ENCODE measurements at places on chromosomes 16 and 17.

GRCh38 chr17:63446753-63447470 is 806 bp upstream of the CYB561 start:
- DNase-seq: peak; percentile 41

DNA sequence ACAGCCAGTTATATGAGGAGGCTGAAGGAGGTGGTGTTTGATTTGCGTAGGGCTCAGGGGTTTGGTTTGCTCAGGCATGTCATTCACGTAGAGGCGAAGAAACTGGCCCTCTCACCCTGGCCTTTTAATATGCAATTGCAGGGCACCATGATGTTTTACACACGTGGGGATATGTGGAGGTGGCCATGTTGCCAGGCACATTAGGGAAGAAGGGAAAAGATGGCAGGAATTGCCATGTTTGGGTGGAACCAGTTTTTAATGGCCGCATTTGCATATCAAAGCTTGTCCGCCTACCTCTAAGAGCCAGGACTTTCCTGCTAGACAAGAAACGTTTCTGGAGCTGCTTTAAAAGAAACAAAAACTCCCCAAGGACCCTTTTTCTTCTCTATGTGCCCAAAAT is 1483.7 kb upstream of the GOT2 start:
- DNase-seq: no peak

- no peak for DNase-seq
Observed at GRCh38 chr16:54720259-54720658, 210.4 kb upstream of the IRX5 start.

GRCh38 chr16:17936766-17937402 is 399.7 kb downstream of the NPIPA8 start:
- DNase-seq: no peak

- DNase-seq: no peak
Observed at GRCh38 chr17:83186751-83187421, 107.5 kb downstream of the METRNL start.

DNA sequence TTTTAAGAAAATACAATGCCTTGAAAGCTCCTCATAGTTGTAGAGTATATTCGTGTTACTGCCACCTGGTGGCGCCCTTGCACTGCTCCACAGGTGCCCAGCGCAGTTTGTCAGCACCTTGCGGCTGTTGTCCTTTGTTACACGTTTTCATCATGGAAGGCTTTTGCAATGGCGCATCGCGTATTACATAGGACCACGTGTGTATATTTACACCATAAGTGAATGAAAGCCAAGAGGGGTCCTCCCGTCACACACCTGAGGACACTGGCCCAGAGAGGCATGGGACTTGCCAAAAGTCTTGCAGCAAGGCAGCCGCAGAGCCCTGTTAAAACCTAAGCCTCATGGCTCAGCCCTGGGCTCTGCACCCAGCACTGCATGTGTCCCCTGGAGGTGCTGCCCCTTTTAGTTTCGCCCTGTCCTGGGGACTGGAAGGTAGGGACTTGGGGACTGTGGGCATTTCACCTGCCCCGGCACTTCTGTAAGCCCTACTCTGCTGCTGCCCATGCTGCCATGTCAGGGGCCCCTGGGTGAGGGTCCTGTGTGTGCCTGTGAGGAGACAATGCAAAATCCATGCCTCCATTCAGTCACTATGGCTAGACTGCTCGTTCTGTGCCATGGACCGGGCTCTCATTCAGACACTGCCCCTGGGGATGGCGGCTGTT is 24.3 kb downstream of the POLR3E start:
- DNase-seq: peak; percentile 67

GRCh38 chr16:75342308-75342811 is 90.9 kb upstream of the BCAR1 start:
- DNase-seq: no peak

GRCh38 chr17:39738983-39739884 is 1.5 kb downstream of the GRB7 start:
- DNase-seq: no peak

GRCh38 chr16:70685061-70685937 is 554 bp downstream of the MTSS2 start:
- no peak for DNase-seq

DNA sequence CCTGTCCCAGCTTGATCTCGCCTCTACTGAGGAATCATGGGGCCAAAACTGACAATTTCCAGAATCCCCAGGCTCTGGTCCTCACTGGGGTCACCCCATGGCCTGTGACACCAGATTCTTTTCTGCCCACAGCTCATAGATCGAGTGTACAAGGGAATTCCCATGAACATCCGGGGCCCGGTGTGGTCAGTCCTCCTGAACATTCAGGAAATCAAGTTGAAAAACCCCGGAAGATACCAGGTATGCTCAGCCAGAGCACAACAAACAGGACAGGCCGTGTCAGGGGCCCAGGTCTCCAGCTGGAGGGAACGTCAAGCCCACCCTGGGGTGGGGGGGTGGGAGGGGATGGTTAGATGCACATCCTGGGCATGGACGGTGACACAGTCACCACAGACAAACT is 17.5 kb downstream of the USP6 start:
- no peak for DNase-seq

DNA sequence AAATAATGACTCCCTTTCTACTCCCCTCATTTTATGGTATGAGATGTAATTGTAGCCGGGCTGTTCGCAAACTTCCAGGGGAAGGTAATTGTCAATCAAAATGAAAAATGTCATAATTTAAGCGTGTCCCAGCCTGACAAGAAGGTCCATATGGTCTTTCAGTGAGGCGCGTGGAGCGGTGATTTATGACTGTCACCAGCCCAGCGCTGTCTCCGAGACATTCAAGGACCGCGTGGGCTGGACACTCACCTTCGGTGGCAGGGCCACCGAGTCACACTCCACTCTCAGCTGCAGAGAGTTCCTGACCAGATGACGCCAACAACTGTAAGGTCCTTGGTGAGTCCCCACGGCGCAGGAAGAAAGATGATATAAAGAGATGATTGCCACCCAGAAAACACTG is 157.7 kb upstream of the TNRC6C start:
- DNase-seq: no peak

- no peak for DNase-seq
Observed at GRCh38 chr16:48087639-48088038, 68.2 kb downstream of the ABCC12 start.

DNA sequence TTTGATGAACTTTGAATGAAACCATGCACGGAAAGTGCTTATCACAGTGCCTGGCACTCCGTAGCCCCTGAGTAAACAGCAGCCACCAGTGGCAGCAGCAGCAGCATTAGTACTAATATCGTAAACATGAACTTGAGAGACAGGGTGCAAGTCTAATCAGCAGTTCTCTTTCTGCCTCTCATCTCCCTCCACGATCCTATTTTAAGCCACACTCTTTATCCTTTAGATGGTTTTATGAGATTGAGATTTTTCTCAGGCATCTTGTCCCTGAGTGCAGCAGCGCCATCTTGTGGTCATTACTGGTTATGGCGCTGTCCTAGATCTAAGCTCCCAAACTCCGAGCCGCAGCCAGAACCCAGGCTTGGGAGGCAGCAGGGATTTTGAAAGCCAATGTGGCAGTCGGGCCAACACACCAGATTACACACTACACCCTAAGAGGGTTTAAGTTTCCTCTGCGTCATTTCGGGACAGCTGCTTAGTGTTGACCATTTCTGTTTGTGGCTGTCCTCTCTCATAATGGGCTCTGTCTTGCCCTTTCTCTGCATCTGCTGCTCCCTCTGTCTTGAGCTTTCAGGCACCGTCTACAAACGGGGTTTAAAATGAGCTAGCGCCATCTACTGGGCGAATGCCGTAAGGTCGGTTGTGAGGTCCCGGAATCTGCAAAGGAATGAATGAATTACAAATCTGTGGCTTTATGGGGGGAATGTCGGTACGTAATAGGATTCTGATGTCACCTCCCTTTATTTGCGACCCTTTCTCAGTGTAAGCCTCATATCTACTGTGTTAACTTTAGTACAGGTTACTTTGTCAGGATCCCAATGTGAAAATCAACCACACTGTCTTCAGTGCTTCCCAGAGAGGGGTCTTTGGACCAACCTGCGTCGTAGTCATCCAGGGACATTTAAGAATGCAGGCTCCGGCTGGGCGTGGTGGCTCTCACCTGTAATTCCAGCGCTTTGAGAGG is 64.5 kb downstream of the CYLD start:
- DNase-seq: peak; percentile 80

DNA sequence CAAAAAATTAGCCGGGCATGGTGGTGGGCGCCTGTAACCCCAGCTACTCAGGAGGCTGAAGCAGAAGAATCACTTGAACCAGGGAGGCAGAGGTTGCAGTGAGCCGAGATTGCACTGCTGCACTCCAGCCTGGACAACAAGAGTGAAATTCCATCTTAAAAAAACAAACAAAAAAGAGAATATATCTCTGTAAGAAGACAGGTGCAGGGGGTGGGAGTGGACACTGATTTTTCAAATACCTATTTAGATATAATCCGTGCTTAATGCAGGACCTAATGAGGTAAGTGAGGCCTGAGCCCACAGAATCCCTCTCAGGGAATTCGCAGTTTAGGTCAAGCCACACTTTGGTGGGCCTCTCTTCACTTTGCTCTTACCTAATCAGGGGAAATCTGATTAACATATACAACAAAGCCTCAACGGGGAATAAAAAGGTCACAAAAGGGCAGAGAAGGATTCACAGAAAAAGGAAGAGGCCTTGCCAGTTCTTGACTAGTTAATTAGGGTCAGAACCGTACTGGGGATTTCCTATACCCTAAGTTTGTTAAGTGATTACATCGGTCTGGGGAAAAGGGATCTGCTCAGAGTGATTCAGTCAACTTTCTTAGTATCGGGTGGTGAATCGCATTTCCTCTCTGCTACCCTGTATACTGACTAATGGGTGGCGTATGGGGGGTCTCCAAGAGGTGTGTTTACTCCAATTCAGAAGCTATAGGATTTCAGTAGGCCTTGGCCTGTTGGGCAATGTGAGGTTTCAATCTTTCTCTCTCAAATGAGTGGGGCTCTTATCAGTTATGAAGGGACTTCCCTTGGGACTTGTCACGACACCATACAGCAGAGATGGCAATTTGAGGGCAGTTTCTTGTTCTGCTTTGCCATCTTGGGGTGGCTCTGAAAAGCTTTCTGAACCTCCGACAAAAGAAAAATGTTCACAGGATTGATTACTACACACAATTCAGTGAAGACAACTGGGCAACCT is 1.9 kb upstream of the NFAT5 start:
- peak; percentile 37 for DNase-seq

DNA sequence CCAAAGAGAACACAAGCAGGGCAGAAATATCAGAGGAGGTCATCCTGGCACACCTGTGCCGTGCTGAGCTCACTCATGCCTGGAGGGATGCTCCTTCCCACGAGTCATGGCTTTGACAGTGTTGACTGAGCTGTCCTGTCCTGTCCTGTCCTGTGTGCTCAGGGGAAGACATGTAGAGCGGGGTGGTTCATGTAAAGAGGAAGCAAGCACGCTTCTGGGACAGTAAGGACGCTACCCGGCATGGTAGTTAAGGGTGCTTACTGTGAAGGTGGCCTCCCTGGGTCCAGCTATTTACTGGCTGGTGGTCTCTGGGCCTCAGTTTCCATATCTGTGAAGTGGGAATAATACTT is 398 bp downstream of the LGALS9 start:
- no peak for DNase-seq

DNA sequence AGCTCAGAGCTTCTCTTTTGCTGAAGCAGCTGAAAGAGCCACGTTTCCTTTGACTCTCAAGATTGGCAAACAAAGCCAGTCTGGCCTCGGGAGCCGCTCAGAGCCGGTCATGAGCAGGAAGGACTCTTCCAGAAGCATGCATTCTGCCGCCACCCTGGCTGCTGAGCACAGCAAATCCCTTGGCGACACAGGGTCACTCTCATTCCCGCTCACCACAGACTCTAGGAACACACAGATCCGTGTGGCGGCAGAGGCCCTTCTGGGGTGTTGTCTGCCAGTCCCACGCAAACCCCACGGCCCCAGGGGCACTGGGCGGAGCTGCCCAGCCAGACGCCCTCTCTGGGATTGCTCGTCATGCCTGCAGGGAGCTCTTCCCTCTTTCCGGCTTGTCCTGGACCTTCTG is 157.0 kb downstream of the C16orf95 start:
- no peak for DNase-seq

GRCh38 chr16:52398491-52398960 is 148.4 kb downstream of the TOX3 start:
- no peak for DNase-seq

GRCh38 chr17:81222620-81222905 is 202 bp downstream of the CEP131 start:
- no peak for DNase-seq

GRCh38 chr17:50174444-50174843 is 8.6 kb downstream of the SGCA start:
- no peak for DNase-seq

GRCh38 chr16:51565184-51565583 is 414.1 kb upstream of the SALL1 start:
- DNase-seq: no peak

GRCh38 chr16:66562409-66562808 is 3.8 kb upstream of the CMTM1 start:
- no peak for DNase-seq

DNA sequence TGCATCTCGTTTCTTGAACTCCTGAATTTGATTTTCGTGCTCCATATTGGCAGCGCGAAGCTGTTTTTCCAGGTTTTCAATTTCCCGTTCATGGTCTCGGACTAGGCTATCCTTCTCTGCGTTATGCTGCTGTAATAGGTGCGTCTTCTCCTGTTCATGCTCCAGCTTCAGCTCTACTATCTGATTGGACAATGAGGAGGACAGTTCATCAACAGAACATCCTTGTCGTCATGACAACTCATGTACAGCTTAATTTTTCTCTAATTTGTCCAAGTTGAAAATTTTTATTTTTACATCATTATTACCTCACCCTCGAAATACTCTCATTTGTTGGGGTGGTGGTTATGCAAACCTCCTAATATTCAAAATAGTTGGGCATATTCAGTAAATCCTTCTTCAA is 289.8 kb downstream of the CEP112 start:
- DNase-seq: no peak

- peak; percentile 56 for DNase-seq
Observed at GRCh38 chr16:48318630-48319029, 66.6 kb downstream of the SIAH1 start.

DNA sequence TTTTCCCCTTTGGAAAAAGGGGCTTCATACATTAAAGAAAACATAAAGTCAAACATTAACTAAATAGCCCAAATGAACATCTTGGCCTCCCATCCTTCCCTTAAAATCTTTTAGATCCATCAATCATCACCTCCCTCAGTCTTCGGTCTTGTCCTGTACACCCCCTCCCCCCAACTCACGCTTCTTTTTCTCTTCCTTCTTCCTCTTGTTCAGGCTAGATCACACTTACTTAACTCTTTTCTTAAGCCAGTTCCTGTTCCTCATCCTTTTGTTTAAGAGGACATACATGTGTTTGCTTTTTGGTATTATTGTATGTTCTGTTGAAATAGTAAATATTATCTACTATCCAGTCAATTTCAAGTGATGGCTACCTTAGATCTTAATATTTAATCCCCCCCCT is 5.5 kb downstream of the MFSD6L start:
- DNase-seq: no peak

Data from CD8-positive, alpha-beta memory T cell (primary cell).